Activated naive CD4-positive, alpha-beta T cell treated with anti-CD3 and anti-CD28 coated beads for 36 hours (primary cell): ENCODE measurements at places on chromosomes 16 and 17. TPM values are rescaled to one million over a fixed set of nuclear protein-coding genes. Genes with fewer than 3 reads are reported as not detected.

The ACBD4 gene
- 12.3 TPM for total RNA-seq

The RGS11 gene
- total RNA-seq: 0.10 TPM

The KIF18B gene
- total RNA-seq: 55.4 TPM

The GDPD3 gene
- 10.3 TPM for total RNA-seq

The CMTM1 gene
- total RNA-seq: 8.2 TPM

The PDPR gene
- total RNA-seq: 14.3 TPM

The TBC1D3D gene
- total RNA-seq: 0.20 TPM

The XYLT1 gene
- total RNA-seq: 4.5 TPM

GRCh38 chr16:31079342-31079944 lies 5.2 kb downstream of the ZNF646 start:
- peaks cover 29% of the 10 kb centered on the region for H3K4me1 ChIP-seq
- no peak overlapping the region for H3K4me3 ChIP-seq
- H3K27ac ChIP-seq: no peak overlapping the region
- peaks cover 29% of the 10 kb centered on the region for H3K36me3 ChIP-seq
- no peaks in the 10 kb centered on the region for H3K27me3 ChIP-seq

DNA sequence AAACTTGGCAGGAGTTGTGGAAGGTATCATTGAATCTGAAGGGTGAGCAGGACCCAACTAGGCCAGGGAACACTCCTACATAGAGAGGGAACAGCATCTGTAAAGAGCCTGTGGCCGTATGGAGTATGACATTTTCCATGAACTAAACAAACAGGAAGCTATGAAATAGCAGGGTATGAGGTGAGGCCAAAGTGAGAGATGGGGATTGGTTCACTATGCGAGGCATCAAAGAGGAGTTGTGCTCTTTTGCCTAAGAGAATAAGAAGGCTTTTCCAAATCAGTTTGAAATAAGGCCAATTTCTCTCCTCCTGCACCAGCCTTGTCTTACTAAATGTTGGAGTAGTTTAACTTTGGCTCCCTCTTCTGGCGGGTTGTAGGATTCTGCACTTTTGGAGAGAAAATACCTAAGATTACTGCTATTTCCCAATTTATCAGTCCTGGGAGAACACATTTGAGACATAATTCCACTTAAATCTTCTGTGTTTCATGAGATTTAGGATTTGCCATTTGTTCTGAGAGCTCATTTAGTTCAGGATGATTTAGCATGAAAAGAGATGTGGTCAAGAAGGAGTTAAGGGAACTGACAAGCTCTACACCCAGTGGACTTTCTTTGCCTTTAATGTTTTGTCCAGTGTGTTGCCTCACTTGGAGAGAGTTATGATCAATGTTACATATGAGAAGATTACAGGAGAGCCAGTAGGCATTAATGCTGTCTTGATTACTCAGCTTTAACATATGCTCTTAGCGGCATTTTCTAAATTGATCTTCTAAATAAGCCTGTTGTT lies 55.4 kb downstream of the TNRC6C start:
- H3K4me3 ChIP-seq: no peak overlapping the region
- peak; percentile 77 for DNase-seq
- no peak overlapping the region for H3K27ac ChIP-seq
- no peaks in the 10 kb centered on the region for H3K27me3 ChIP-seq
- H3K4me1 ChIP-seq: peaks cover 22% of the 10 kb centered on the region

GRCh38 chr17:46722662-46723285 lies 95.7 kb downstream of the WNT3 start:
- peaks cover 1% of the 10 kb centered on the region for H3K36me3 ChIP-seq
- H3K27ac ChIP-seq: no peak overlapping the region
- H3K4me3 ChIP-seq: no peak overlapping the region
- DNase-seq: no peak

- peaks cover 2% of the 10 kb centered on the region for H3K27me3 ChIP-seq
- no peak overlapping the region for H3K27ac ChIP-seq
- no peaks in the 10 kb centered on the region for H3K4me1 ChIP-seq
- H3K4me3 ChIP-seq: no peak overlapping the region
- DNase-seq: no peak
These were observed 65.8 kb downstream of the ELAC2 start for GRCh38 chr17:12952012-12952411.

GRCh38 chr17:35738519-35739133 lies 7.2 kb downstream of the RASL10B start:
- no peak overlapping the region for H3K4me3 ChIP-seq
- H3K36me3 ChIP-seq: no peaks in the 10 kb centered on the region
- peaks cover 24% of the 10 kb centered on the region for H3K27me3 ChIP-seq
- H3K27ac ChIP-seq: no peak overlapping the region
- peaks cover 6% of the 10 kb centered on the region for H3K4me1 ChIP-seq

DNA sequence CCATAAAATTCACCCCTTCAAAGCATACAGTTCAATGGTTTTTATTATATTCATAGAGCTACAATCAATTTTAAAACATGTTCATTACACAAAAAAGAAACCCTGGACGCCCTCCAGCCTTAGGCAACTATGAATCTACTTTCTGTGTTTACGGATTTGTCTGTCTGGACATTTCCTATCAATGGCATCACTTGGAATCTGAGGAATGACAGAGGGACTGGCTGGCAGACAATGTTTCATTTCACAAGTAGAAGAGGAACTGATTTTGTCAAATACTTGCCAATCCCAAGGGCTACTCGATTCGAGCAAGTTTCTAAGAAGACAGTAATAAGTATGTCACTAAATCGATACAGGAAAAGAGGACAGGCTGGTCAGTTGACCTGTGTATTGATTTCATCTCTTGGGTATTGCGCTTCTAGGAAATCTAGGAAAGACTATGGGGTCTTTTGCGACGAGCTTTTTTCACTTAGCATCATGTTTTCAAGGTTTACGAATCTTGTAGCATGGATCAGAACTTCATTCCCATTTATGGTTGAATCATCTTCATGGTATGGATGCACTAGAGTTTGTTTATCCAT lies 56.6 kb downstream of the RGS9 start:
- peaks cover 23% of the 10 kb centered on the region for H3K4me1 ChIP-seq
- H3K27me3 ChIP-seq: peaks cover 2% of the 10 kb centered on the region
- H3K4me3 ChIP-seq: no peak overlapping the region
- H3K27ac ChIP-seq: no peak overlapping the region
- H3K36me3 ChIP-seq: no peaks in the 10 kb centered on the region
- DNase-seq: no peak

DNA sequence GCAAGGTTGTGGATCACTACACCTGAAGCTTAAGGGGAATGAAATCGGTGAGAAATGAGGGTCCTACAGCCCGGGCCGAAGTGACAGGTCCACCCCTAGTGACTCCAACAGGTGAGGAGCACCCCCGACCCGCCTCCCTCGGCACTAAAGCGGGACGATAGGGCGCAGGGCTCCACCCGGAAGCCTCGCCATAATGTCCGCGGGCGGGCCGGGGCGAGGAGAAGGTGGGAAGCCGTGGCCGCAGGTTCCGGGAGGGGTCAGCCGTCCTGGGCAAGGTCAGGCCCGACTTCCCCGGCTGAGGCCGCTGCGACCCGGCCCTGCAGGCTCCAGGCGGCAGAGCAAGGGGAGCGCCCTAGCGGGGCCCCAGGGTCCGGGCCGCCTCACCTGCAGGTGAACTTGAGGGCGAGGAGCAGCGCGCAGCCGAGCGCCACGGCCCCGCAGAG lies 543 bp downstream of the TXNDC11 start:
- DNase-seq: peak; percentile 59
- peaks cover 48% of the 10 kb centered on the region for H3K4me1 ChIP-seq
- H3K27me3 ChIP-seq: no peaks in the 10 kb centered on the region
- peaks cover 19% of the 10 kb centered on the region for H3K36me3 ChIP-seq

DNA sequence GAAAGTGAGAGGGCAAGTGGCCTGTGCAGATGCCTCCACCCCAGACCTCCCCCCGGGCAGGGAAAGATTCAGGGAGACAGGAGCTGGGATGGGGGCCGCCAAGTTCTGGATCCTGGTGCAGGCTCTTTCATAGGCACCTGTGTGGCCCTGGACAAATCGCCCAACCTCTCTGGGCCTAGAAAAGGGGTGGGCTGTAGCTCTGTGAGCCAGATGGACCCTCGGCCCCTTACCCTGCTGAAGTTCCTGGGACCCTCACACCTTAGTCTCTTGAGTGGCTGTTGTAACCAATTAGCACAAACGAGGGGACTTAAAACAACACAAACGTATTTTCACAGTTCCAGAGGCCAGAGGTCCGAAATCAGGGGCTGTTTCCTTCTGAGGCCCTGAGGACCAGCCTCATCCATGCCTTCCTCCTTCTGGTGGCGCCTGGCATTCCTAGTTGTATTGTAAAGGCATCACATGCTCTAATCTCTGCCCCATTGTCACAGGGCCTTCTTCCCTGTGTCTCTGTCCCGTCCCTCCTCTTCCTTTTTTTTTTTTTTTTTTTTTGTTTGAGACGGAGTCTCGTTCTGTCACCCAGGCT lies 352.6 kb downstream of the SEC14L1 start:
- H3K36me3 ChIP-seq: peaks cover 17% of the 10 kb centered on the region
- H3K27me3 ChIP-seq: no peaks in the 10 kb centered on the region
- H3K4me1 ChIP-seq: peaks cover 11% of the 10 kb centered on the region
- no peak overlapping the region for H3K4me3 ChIP-seq
- DNase-seq: peak; percentile 4
- no peak overlapping the region for H3K27ac ChIP-seq

DNA sequence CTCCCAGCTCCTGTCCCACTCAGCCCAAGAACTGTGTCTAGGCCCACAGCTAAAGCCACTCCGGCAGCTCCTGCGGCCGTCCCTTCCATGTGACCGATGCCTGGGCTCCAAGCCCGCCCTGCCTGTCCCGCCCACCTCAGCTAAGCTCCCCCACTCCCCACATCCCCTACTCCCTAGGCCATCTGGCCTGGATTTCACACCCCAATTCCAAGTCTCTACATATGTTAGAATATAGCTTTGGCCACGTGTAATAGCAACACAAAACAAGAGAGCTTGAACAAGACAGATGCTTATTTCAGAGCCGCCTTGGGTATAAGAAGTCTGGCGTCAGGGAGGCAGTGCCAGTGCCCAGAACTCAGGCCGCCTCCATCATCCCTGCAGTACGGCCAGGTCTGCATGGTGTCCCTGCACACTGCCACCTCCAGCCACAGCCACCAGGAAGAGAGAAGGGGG lies 30.0 kb upstream of the USP22 start:
- no peak overlapping the region for H3K4me3 ChIP-seq
- H3K4me1 ChIP-seq: no peaks in the 10 kb centered on the region
- no peaks in the 10 kb centered on the region for H3K36me3 ChIP-seq
- H3K27me3 ChIP-seq: no peaks in the 10 kb centered on the region
- no peak for DNase-seq
- H3K27ac ChIP-seq: no peak overlapping the region

- H3K27me3 ChIP-seq: no peaks in the 10 kb centered on the region
- H3K36me3 ChIP-seq: peaks cover 20% of the 10 kb centered on the region
- no peak overlapping the region for H3K4me3 ChIP-seq
- peaks cover 16% of the 10 kb centered on the region for H3K4me1 ChIP-seq
- no peak for DNase-seq
- H3K27ac ChIP-seq: no peak overlapping the region
These were observed 8.4 kb downstream of the FXR2 start for GRCh38 chr17:7606280-7606679.

DNA sequence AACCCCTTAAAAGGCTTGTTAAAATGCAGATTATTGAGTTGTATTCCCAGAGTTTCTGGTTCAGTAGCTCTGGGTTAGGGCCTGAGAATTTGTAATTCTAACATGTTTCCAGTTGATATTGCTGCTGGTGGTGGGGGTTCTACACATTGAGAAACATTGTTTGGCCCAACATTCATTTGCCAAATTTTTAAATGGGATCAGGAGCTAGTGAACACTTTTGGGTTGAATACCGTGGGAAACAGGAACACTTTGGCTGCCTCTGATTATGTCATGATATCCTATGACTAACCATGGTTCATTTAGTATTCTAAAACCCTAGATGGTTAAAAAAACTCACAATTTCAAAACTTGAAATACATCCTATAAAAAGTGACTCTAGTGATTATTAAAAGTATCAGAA lies 89.3 kb downstream of the RPGRIP1L start:
- H3K27ac ChIP-seq: no peak overlapping the region
- peaks cover 6% of the 10 kb centered on the region for H3K36me3 ChIP-seq
- no peak for DNase-seq
- no peak overlapping the region for H3K4me3 ChIP-seq

DNA sequence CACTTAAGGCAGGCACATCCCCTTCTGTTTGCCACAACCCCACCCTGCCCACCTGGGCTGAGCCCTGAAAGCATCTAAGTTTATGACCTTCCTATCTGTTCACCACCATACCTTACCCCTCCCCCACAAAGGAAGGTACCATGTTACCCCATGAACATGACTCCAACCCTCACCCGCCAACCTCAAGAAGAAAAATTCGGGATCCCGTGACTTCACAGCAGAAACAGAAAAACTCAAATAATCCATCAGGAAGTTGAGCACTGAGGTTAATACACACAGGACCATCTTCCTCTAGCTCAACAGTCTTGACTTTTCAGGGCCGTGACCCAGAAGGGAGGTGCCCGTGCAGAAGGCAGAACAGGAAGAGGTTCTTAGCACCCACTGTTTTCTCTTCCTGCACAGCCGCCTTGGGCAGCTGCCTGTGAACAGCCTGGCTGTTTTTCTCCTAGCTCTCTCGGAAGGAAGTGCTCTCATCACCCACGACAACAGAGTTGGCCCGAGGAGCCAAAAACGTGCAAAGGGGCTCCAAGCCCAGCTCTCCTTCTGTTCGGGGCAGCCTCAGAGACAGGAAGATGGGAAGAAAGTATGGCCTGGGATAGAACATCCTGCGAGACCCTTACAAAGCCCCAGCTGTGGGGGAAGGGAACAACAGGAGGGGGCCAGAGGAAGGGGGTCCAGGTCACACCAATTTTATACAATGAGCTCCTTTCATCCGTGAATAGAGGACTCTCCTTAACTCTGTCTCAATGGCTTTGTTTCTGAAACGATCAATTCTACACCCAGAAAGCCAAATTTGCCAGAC lies 101.1 kb downstream of the XYLT1 start:
- no peaks in the 10 kb centered on the region for H3K27me3 ChIP-seq
- H3K4me3 ChIP-seq: peak overlapping the region; percentile 89
- peaks cover 80% of the 10 kb centered on the region for H3K4me1 ChIP-seq
- H3K27ac ChIP-seq: peak overlapping the region; percentile 96

- H3K4me1 ChIP-seq: no peaks in the 10 kb centered on the region
- peaks cover 48% of the 10 kb centered on the region for H3K36me3 ChIP-seq
- H3K4me3 ChIP-seq: no peak overlapping the region
- H3K27ac ChIP-seq: no peak overlapping the region
These were observed 29.9 kb downstream of the PARN start for GRCh38 chr16:14600164-14600563.
